ENCODE measurements at places on chromosomes 5 and 9.

DNA sequence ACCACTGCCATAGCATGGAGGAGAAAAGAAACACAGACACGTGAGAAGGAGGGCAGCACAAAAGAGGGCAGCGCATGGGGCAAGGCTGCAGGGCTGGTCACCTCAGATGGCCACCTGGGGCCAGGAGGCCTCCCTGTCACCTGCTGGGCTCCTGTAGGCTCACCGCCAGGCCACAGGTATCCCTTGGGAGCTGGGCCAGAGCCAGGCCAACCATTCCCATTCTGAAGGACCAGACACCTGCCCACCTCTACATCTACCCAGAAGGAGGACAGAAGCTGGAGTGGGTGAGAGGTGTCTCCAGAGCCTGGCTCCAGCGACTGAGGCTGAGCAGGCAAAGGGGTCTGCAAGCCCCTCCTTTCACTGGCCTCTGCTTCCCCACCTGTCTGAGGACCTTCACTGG lies 103.1 kb downstream of the PAX5 start:
- DNase-seq: no peak

DNA sequence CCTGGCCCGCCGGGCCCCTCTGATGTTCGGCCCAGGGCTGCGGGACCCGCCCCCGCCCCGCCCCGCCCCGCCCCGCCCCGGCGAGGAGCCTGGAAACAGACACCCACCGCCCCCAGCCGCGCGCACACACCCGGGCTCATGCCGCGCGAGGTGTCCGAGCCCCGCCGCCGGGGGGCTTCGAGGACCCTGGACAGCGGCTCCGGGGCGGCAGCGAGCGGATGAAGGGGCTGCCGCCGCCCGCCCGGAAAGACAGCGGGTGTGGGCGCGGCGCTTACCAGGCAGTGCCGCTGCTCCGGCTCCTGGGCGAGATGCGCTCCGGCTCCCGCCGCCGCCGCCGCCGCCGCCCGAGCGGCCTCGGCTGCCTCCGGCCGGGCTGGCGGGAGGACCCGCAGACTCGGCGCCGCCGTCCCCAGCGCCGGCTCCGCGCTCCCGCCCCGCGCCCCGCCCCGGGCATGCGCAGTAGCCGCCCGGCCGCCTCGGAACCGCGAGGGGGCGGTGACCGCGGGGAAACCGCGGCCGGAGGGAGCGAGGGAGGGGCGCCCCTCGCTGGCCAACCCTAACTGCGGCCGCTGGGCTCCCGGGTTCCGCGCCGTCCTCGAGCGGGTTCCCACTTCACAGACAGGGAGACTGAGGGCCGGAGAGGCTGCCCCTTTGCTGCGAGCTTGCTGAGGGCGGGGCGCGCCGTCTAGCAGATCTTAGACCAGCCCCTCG lies at the start of gene GPRIN1:
TSS of gene GPRIN1 (minus strand) at position 433 of the 711 bp plus-strand sequence. CDS start 10,322 bp downstream, outside the sequence.
- DNase-seq: peak; percentile 92

GRCh38 chr5:146588331-146589027 lies 72.5 kb upstream of the GPR151 start:
- no peak for DNase-seq

GRCh38 chr9:14994738-14995137 lies 84.5 kb upstream of the FREM1 start:
- no peak for DNase-seq

DNA sequence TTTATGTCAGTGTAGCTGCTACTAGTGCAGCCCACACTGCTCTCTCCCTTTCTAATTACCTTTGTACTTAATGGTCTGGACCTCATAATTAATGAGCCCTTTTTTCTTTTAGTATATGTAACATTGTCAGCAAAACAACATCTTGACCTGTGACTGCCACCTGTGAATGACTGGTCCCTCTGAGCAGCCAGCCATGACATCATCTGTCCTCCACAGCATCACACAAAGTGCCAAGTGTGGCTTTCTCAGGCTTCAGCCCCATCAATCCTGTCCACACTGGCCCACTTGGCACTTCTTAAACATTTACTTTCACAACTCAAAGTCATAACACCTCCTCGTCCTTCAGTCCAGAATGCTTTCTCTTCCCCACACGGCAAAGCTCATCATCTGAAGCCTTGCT lies 104.7 kb downstream of the GPR21 start:
- DNase-seq: peak; percentile 10

DNA sequence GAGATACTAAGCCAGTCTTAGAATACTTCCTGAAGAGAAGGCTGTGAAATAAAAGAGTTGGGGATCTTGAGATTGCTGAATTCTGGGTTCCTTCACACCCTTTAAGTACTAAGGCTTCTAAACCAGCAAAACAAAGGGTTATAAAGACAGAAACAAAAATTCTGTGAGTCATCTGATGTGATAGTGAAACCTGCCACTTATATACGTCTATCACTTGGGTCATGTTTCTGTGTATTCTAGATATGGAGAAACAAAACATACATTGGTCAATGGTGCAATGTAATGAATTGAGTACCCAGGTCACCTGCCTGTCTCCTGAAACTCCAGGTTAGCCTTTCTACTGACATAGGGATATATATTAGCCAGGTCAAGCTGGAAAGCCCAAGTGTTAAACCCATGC lies 319.3 kb upstream of the GRAMD2B start:
- no peak for DNase-seq
